ENCODE measurements at places on chromosomes 11 and 22.
A peak's percentile ranks its signal among the peaks of the same experiment; 100 is the strongest.

- DNase-seq = no peak
Measured at GRCh38 chr22:45587638-45588505, 83.8 kb upstream of the ATXN10 start.

DNA sequence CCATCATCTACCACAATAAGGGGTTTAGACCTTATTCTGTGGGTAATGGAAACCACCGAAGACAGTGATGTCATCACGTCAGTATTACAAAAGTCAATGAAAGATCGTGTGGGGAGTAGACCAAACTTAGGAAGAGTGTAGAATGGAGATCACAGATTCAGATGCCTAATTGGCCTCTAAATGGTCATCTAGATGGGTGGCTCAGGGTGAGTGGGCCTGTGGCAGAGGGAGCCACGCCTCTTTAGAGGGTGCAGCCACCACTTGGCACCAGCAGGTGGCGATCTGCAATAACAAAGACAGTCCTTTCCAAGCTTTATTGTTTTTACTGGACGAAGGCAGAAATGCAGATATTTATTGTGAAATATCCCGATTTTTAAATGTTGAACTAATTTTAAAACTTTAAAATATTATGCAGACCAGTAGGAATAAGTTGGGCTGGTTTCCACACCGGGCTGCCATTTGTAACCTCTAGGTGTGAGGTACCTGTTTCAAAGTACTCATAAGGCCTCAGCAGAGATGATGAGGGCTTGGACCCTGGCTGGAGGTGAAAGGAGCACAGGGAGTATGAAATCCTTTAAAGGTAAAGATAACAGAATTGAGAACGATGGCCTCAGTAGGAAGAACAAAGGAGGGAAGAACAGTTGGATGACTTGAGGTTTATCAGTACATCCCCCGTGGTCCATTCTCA, 222.0 kb downstream of the DBX1 start:
- DNase-seq = no peak

DNA sequence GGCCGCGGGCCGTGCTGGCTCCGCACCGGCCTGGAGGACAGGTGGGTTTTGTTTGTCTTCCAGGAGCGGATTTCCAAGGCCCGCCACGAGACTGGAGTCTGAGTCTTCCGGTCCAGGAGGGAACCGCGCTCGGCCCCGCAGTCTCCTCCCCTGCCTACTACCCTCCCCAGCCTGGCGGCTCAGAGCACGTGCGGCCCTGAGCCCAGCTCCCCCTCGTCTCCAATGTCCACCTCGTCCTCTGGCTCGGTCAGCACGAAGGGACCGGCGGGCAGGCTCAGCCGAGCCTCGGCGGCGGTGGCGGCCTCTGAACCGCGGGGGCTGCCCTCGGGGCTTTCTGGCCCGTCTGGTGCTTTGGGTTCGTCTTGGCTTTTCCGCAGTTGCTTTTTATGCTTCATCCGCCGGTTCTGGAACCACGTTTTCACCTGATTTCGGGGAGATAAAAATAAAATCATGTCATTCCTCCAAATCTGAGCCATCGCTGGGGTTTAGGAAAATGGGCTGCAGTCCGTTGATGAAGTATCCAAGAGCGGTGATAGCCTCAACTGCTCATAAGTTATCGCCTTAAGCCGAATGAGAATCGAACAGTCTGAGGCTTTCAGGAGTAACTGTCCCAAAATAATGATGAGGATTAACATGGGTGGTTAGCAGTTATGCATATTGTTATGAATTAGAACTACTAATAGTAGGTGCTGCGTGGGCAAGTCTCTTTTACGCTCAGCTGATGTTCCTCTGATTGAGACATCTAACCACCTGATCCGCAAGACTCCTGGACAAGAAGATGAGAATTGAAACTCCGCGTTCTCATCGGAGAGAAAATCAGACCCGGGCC, 4.0 kb downstream of the BSX start:
- no peak for DNase-seq

DNA sequence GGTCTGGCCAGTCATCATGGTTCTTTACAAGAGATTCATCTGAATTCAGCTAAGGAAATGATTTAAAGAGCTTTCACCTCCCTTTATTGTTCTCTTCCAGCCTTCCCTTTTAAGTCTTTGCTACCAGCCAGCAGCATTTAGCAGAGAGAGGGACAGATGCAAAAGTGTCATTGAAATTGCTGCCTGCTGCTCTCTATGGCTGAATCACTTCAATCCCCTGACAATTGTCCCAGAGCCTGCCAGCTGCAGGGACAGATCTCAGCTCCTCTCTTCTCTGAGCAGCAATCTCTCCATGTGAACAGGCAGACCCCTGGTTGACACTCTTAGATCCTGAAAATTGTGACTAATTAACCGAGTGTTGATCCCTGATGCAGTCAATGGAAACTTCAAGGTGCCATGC, 816.9 kb upstream of the CCDC90B start:
- DNase-seq = no peak

GRCh38 chr22:35528927-35529326, 11.7 kb upstream of the RASD2 start:
- DNase-seq = no peak

- no peak for DNase-seq
Measured at GRCh38 chr11:8342821-8343681, 79.4 kb upstream of the LMO1 start.

DNA sequence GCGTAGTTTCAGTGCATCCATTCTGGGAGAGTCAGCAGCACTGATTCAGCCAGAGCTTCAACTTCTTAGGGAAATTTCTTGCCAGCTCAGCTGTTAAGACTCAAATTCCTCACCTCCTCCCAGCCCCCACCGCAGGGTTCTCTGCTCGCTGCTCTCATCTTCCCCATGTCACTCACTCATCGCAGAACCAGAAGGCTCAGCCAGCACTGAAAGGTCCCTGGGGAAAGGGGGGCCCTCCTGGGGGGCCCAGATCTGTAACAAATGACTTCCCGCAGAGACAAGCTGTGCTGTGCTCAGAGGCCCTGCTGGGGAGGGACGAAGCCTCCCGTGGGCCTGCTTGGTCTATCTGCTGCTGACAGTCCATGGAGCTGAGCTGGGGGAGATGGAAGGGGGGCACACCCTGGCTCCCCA, 220.6 kb downstream of the NTM start:
- no peak for DNase-seq

DNA sequence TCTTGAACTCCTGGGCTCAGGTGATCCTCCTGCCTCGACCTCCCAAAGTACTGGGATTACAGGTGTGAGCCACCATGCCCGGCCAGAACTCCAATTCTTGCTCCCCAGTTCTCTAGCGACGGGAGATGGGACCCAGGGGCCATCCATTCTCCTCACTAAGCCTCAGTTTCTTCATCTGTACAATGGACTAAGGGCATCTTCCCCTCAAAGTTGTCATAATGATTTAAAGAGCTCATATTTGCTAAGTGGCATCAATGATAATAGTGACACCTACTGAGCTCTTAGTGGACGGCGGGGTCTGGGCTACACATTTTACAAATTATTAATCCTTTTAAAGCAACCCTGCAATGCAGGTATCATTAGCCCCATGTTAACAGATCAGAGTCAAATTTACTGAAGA, 34.5 kb downstream of the KIAA0930 start:
- DNase-seq = no peak

- DNase-seq = no peak
Measured at GRCh38 chr11:71247551-71248250, 4.7 kb downstream of the SHANK2 start.

DNA sequence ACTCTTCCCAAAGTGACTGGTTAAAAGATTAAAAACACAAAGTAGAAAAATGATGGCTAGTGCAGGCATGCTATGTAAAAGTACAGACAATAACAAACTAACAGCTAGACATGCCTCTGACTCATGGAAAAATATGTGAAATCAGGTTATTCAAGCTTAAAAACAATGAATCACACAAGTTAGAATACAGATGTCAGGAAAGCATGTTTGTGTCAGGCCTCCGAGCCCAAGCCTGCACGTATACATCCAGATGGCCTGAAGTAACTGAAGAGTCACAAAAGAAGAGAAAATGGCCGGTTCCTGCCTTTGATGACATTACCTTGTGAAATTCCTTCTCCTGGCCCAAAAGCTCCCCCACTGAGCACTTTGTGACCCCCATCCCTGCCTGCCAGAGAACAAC, 110.1 kb downstream of the NOX4 start:
- DNase-seq = no peak

DNA sequence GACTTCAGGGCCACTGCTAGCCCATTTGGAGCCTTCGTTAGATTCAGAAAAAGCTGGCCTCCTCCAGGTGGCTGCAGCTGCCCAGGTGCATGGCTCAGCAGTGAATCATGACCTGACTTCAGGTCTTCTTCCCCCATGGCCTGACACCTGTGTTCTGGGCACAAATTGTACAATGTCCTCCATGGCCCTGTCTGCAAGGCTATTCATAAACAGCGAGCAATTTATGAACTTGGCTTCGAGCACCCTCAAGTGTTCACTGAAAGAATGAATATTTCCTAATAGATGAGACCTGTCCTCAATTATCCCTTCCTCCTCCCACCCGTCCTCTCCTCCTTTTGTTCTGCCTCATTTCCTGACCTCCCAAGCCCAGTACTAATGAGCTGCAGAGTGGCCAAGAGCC, 12.2 kb upstream of the VPS37C start:
- DNase-seq = no peak

DNA sequence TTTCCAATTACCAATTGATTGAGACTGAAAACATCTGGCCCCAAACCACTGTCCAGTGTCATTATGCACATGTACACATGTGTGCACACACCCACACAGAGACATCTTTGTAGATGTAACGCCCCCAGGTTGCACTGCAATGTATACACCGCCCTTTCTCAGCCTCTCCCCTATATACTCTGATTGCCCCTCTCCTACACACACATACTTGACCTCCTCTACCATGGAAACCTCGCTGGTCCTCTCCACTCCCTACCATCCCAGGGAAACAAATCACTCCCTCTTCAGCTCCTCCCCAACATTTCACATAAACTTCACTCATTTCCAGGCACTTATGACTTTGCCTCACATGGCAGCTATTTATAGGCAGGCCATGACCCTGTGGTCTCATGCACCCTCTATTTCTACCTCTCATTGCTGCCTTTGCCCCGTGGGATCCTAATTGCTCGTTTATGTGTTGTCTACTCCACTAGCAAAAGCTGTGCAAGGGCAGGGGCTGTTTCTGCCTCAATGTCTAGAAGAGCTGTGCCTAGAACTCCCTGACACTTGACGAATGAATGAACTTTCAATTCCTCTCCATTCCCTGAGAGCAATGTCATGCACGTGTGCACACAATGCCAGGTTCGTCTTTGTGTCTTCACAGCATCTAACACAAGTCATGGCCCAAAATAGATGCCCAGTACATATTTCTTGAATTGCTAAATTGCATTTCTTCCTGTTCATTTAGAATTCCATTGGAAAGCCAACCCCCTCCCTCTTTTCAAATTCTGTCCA, 10.0 kb upstream of the TMA7B start:
- DNase-seq = no peak

- DNase-seq = peak; percentile 67
Measured at GRCh38 chr11:2892215-2892966, 6.8 kb upstream of the CDKN1C start.

- no peak for DNase-seq
Measured at GRCh38 chr11:70327717-70328116, 57.2 kb downstream of the PPFIA1 start.

DNA sequence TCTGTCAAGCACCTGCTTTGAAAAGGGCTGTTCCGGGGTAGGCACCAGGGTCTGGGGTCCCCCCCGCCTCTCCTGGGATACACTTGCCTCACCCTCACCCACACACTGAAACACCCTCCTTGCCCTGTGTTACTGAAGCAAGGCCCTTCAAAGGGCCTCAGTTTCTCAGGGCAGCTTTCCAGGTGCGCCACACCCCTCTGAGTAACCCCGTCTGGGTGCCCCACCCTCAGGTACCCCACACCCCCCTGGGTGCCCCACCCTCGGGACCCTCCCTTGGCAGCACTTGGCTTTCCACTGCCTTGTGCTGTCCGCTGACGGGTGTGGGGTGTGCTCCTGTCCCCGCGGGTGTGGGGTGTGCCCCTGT, 413.6 kb downstream of the TBC1D22A start:
- no peak for DNase-seq

Data from NCI-H1092 (cell line).